ENCODE measurements at places on chromosomes 4 and X. TPM values are rescaled to one million over a fixed set of nuclear protein-coding genes. Genes with fewer than 3 reads are reported as not detected.
A peak's percentile ranks its signal among the peaks of the same experiment; 100 is the strongest.

DNA sequence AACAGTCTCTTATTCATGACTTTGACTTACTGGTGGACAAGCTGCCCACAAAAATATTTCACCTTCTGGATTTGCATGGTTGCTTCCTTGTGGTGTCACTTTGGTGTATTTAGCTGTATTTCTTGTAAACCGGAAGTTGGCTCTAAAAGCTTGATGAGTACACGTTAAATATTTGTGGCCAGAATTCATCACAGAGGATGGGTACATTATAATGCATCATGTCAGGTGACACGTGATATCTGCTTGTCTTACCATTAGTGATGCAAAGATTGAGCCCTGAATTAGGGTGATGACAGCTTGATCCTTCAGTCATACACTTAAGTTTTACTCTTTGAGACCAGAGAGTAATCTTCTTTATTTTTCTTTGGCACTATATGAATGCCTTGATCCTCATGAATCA is 188.3 kb upstream of the RPS6KA3 start:
- DNase-seq = peak; percentile 0

OPN1LW gene
- total RNA-seq = not detected

DNA sequence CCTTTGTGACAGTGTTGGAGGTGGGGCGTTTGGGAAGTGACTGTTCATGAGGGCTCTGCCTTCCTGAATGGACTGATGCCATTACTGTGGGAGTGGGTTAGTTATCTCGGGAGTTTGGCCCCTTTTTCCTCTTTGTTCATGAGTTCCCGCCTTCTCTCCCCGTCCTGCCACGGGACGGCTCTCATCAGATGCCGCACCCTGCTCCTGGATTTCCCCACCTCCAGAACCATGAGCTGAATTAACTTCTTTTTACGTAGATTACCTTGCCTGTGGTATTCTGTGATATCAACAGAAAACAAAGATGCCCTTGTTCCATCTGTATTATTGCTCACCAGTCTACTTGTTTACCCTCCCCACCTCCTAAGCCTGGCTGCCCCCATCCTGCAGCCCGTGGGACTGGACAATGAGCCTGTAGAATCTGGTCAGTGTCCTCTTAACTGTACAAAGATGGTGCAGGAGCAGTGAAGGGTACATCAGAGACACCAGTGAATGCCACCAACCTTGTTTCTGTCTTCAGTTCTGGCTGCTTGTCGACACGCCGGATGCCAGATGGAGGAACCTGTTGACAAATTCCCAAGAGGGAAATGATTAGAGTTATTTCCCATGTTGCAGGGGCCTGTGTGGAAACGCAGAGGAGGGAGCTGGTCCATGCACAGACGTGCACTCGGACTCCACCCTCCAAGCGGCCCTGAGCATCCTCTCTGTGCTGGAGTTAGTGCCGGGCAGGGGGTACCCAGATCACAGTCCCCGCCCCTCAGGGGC is 104.7 kb downstream of the ABLIM2 start:
- no peak for DNase-seq

GRCh38 chr4:153418121-153418520 is 48.0 kb upstream of the TMEM131L start:
- DNase-seq = peak; percentile 48

- DNase-seq = peak; percentile 76
Observed at GRCh38 chr4:113436360-113436759, 325.2 kb downstream of the CAMK2D start.

DNA sequence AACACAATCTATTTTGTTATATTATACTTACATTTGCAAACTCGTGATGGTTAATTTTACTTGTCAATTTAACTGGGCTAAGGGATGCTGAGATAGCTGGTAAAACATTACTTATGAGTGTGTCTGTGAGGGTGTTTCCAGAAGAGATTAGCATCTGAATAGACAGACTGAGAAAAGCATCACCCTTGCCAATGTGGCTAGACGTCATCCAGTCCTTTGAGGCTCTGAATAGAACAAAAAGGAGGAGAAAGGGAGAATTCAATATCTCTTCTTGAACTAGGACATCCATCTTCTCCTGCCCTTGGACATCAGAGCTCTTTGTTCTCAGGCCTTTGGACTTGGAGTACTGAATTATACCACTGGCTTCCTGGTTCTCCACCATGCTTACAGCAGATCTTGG is 154.6 kb downstream of the EPHA5 start:
- no peak for DNase-seq

DNA sequence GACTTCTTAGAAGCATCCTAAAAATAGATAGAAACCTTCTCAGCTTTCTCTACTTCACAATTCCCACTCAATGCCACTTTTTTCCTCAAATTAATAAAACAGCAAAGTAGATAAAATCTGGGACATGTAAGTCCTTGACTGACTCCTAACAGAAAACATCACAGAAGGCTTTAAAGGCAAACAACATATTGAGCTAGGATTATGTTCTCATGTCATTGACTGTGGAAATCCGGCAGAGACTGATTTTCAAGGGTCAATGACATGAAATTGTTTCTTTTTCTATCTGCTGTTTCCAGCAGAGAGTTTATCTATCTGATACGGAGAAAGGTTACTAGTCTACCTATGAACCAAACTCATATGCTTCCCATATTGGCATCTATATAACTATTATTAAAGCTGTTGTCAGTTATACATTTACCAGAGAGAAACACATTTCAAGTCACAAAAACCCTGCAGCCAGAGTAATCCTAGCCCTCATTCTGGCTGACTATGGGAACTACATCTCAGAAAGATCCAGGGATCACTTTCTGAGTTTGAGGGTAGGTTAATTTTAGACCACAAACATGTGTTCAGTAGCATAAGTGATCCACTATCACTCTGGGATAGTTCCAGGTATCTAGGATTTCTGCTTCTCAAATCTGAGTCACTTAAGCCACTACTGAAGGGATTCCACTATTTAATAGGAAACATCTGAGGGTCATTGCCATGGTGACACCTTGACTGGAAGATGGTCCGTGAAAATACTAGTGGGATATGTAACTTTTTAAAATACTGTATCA is 147.6 kb downstream of the PPP3CA start:
- DNase-seq = peak; percentile 56

XAGE1A gene
- total RNA-seq = not detected

DNA sequence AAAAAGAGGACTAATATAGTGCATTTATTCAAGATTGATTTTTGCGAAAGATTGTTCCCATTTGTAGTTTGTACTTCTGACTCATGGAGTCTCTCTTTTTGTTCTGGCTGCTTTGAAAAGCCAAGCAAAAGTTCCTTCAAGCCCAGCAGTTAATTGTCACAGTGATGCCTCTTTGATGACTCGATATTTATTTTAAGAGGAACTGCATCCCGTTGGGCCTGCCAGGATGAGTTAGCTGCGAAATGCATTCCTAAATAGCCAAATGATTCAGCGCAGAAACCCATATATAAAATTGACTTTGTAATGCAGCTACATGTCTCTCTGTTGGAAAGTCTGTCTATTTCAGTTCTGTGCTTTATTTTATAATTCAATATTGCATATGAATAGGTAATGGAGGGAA is 295.1 kb downstream of the GBA3 start:
- peak; percentile 1 for DNase-seq

- no peak for DNase-seq
Observed at GRCh38 chr4:15990570-15991285, 27.8 kb upstream of the FGFBP2 start.

- no peak for DNase-seq
Observed at GRCh38 chrX:106987488-106987887, 12.5 kb downstream of the MORC4 start.

PCSK1N gene
- not detected for total RNA-seq

PF4V1 gene
- not detected for total RNA-seq

AKAP14 gene
- not detected for total RNA-seq

GRCh38 chr4:88742561-88742960 is 44.9 kb upstream of the NAP1L5 start:
- DNase-seq = no peak

GRCh38 chr4:182384631-182385091 is 141.5 kb downstream of the TENM3 start:
- no peak for DNase-seq

SLC2A9 gene
- 0.43 TPM for total RNA-seq

GRCh38 chr4:139126898-139127297 is 50.1 kb downstream of the ELF2 start:
- DNase-seq = no peak

DNA sequence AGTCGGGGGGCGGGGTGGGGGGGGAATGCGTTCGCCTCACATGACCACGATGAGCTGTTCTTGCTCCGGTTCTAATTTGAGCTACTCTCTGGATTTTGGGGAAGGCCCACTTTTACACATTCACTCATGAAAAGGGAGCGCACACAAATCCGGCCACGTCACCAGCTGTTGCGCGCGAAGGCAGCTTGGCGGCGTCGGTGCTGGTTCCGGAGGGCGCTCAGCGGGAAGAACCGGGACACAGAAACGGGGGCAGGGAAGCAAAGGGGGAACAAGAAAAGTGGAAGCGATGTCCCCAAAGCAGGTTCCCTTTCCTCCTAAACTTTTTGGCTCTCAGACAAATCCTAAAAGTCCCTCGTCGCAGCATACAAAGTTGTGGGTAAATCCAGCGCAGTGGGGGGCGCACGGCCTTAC is 605 bp downstream of the ANXA5 start:
- DNase-seq = peak; percentile 89

ANXA5 gene
- 811 TPM for total RNA-seq

GRCh38 chr4:15343000-15343399 is 84.8 kb upstream of the C1QTNF7 start:
- no peak for DNase-seq

- DNase-seq = peak; percentile 79
Observed at GRCh38 chrX:24242649-24243175, 71.2 kb downstream of the SUPT20HL2 start.

GRCh38 chr4:165360985-165361670 is 17.7 kb upstream of the CPE start:
- no peak for DNase-seq

DNA sequence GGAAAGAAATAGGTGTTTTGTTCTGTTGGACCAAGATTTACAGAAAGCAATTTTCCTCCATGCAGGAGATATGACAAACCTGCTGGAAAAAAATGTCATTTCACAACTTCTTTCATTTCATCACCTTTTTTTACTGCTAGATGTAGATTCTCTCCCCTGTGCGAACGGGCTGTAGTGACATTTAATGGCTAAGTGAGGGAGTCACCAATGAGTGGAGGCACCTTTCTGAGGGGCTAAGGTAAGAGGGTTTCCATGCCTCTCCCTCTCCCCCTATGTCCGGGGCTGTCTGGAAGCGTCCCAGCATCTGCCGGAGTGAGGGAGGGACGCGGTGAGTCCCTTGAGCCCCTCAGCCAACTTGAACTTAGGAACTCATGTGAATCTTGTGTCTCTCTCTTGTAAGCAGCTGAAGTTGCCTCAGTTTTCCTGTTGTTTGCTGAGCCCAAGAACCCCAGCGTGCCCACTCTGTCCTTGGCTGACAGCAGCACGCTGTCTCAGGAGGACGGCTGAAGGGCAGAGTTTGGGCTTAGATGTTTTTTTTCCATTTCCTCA is 42.3 kb downstream of the DCTD start:
- DNase-seq = no peak

GRCh38 chr4:7894098-7894676 is 45.5 kb downstream of the AFAP1 start:
- no peak for DNase-seq

GRCh38 chr4:96056346-96056934 is 216.5 kb downstream of the PDHA2 start:
- no peak for DNase-seq

TMPRSS11E gene
- total RNA-seq = not detected

EXOC1L gene
- not detected for total RNA-seq

GRCh38 chr4:140152013-140152703 is 1.8 kb downstream of the MAML3 start:
- no peak for DNase-seq

ABLIM2 gene
- total RNA-seq = under 0.01 TPM

DNA sequence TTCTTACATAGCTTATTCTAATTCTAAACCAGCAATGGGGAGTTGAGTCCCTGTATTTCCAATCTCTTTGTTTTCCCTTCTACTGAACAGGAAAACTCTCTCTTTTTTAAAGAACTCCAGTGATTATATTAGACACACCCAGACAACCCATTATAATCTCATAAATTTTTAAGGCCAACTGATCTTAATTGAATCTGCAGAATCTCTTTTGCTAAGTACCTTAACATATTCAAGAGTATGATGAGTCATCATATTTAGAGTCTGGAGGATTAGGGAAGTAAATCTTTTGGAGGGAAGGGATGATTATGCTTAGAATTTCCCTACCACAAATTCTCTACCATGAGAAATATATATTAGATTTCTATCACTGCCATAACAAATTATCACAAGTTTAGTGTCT is 705.1 kb downstream of the CENPC start:
- no peak for DNase-seq

GPRASP3 gene
- 4.8 TPM for total RNA-seq

DNASE1L1 gene
- total RNA-seq = 53.5 TPM

- no peak for DNase-seq
Observed at GRCh38 chr4:8573266-8573665, 6.9 kb upstream of the GPR78 start.

ITGB1BP2 gene
- 6.5 TPM for total RNA-seq

DNA sequence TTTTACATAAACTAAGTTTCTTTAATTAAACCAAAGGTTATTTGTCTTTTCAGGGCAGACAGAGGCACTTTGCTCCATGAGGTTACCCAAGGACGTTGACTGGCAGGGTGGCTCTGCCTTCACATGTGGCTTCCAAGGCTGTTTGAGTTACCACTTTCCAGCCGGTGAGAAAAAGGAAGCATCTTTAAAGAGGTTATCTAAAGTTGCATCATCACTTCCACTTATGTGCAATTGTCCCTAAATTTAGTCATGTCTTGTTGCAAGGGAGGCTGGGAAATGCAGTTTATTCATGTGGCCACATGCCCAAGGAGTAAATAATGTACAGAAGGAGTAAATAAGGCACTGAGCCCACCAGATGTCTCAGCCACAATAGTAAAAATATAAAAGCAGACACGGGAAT is 29.0 kb upstream of the RAP1GDS1 start:
- peak; percentile 44 for DNase-seq

DNA sequence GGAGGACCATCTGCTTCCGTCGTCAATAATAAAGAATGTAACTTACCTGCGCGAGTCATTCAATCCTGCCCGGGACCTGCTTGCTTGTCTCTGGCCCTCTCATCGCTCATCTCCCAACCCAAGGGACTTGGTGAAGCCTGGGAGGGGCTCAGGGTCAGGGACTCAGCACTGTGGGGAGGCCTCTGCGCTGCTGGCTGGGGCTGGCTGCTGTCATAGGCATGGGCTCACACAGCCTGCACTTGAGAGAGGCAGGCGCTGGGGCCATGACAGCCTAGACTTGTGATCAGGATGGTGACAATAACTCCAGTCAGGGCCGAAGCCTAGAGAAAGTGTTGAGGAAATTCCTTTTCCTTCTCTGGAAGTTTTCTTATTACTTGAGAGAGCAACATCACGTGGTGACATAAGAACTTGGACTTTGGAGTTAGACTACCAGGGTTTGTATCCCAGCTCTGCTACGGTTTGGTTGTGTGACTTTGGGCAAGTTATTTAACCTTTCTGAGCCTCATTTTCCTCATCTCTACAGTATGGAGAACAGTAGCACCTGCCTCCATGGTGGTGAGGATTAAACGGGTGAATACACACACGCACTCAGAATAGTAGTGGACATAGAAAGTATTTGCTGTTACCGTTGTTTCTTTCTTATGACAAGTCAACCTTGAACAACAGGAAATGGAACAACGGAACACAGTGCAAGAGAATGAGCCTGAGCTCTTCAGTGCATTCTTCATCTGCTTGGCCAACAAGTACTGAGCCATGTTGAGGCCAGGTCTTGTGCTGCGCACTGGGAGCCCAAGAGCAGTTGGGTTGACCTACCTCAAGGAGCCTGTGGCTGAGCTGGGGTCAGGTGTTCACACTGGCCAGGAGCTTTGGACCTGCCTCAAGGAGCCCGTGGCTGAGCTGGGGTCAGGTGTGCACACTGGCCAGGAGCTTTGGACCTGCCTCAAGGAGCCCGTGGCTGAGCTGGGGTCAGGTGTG is 60.5 kb downstream of the TBC1D14 start:
- DNase-seq = no peak

TCEANC gene
- total RNA-seq = 5.2 TPM

GPRIN3 gene
- total RNA-seq = 0.43 TPM

FAM149A gene
- 0.64 TPM for total RNA-seq

All from fibroblast of villous mesenchyme (primary cell).